ENCODE measurements at places on chromosomes 16 and 17. TPM values are rescaled to one million over a fixed set of nuclear protein-coding genes. Genes with fewer than 3 reads are reported as not detected.

The CCDC43 gene
- total RNA-seq = 43.2 TPM

The KRT24 gene
- total RNA-seq = not detected

The TPPP3 gene
- 1.00 TPM for total RNA-seq

The PABPN1L gene
- not detected for total RNA-seq

The STARD3 gene
- total RNA-seq = 30.2 TPM

The MED9 gene
- total RNA-seq = 9.5 TPM

The PLXDC1 gene
- total RNA-seq = 0.28 TPM

The HS3ST2 gene
- total RNA-seq = not detected

The ANKFY1 gene
- 32.6 TPM for total RNA-seq

The CYBA gene
- 407 TPM for total RNA-seq

The LYRM9 gene
- total RNA-seq = 7.4 TPM

The WNK4 gene
- total RNA-seq = 0.28 TPM

The ARL5C gene
- not detected for total RNA-seq

The AKAP1 gene
- 5.8 TPM for total RNA-seq

Data from smooth muscle cell of bladder (primary cell).